ENCODE measurements at places on chromosomes 6 and 20.

DNA sequence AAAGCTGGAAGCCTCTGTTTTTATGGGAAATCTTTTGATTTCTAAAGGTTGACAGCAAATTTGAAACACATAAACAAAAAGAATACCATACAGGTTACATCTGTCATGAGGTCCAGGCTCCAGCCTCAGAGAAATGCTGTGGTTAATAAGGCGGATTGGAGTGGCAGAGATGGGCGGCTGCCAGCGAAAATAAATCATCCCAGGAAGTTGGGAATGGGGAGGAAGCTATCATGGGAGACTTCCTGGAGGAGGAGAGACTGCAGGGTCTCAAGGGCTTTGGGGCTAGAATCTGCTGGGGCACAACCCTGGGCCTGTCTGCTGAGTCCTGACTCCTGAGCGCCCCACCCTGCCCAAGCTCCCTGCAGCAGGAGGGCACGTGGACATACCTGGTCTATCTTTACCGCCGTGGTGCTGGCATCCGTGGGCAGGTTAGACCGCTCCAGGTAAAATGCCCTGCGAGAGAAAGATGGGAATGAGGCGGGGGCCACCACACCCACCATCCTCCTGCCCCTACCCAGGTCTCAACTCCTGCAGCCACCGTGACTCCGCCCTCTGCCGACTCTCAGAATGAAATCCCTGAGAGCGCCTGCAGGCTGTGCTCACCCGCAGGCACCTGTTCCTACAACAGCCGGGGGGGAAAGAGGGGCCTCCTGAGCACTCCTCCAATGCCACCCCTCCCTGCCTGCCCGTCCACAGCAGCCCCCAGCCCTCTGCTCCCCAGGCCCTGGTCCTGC lies 197.3 kb downstream of the PREX1 start:
- no peak for DNase-seq

GRCh38 chr6:99282479-99283062 lies 66.9 kb downstream of the FAXC start:
- no peak for DNase-seq

DNA sequence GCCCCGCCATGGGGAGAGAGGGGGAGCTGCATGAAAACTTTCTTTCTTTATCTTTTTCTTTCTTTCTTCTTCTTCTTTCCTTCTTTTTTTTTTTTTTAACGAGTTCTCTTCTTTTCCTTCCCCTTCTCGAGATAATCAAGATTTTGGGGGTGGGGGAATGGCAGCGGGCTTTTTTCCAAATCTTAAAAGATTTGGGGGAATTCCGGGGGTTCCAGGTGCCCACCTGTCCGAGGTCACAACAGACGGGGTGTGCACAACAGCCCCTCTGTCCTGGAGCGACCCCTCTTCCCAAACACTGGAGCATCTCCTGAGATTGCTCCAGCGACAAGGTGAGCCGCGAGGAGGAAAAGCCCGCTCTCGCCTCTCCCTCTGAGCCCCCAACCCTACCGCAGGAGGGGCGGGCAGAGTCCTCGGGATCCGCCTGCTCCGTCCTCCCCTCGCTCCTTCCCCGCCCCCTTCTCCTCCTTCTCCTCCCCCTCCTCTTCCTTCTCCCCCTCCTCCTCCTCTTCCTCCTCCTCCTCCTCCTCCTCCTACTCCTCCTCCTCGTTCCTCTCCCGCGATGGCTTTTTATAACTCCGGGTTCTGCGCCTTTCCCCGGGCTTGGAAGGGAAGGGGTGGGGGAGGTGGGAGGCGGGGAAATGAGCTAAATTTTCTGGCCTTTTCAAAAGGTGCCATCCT lies 689 bp upstream of the KCNB1 start:
- DNase-seq, result no peak

DNA sequence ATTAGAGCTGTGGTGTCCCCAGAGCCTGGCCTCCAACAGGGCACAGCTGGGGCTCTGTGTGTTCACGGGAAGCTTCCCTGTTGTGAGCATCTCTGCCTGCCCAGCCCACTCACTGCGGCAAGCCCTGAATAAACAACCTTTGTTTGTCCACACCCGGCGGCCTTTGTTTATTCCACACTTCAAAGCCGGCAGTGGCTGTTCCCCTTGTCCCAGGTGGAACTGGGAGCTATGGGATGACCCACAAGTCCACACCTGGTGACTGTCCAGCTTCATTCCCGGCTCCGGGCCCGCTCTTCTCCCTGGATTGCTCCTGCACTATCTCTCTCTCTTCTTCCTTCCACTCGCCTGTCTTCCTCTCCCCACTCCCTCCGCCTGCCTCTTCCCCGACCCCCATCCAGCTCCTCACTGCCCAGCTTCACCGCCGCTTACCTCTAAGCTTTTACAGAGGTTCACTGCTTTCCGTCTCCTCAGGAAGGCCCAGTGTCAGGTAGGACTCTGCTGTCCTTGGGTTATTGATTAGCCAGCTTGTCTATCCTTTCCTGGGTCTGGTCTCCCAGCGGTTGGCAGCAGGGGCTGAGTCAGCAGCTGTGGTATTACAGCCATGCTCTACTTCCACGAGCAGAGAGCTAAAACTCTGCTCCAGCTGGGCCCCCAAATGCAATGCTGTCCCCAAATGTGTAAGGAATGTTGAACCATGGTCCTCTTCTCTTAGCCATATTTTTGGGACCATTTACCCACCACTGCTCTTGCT lies 17.8 kb downstream of the DACT2 start:
- no peak for DNase-seq

DNA sequence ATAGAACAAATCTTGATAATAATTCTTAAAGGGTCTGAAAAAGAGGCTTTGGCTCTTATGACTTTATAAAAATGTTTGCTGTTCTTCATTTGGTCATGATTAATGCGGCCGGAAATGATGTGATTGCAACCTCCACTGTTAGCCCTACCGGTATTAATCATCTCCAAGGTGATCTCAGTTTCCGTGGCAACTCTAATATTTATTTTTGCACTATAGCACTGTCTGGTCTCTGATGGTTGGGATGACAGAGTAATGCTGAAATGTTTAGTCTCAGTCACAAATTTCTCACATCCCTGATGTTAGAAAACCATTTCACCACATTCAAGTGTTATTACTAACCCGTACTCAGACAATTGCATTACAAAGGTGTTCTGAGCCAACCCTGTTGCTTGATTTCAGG lies 87.4 kb downstream of the TMEM200A start:
- no peak for DNase-seq

- DNase-seq, result no peak
These were observed 42.3 kb downstream of the IL20RA start for GRCh38 chr6:137002505-137002904.

GRCh38 chr6:52157301-52157941 lies 28.8 kb upstream of the IL17A start:
- DNase-seq, result no peak

DNA sequence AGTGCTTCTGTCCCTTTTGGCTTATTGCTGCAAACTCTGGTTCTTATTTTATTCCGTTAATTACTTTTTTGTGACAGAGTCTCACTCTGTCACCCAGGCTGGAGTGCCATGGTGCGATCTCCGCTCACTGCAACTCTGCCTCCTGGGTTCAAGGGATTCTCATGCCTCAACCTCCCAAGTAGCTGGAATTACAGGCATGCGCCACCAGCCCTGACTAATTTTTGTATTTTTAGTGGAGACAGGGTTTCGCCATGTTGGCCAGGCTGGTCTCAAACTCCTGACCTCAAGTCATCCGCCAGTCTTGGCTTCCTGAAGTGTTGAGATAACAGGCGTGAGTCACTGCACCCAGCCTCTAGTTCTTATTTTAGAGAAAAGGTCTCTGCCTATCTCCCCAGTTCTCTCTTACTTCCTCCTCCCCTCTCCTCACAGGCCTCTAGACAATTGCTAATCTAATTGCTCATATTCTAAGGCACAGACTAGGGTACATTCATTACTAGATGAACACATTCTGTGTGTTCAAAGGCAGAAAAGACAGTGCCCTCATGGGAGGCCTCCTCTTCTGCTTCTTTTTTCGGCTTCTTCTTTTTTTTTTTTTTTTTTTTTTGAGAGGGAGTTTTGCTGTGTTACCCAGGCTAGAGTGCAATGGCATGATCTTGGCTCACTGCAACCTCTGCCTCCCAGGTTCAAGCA lies 27.0 kb downstream of the EDEM2 start:
- no peak for DNase-seq

DNA sequence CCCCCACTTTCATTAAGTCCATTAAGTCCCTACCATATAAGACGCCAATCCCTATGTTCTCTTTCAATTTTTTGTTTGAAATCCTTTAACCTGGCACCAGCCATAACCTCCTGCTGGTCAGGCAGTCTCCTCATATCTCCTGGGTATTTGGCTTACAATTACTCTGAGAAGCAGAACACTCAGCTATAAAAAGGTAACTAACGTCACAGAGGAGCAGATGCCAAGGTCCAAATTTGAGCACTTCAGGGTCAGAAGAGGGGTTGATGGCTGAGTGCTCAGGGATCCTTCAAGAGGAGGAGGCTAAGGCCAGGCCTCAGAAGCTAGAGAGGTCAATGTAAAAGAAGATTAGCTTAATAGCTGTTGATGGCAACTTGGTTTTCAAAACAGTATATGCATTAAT lies 22.3 kb upstream of the RCAN2 start:
- no peak for DNase-seq

- no peak for DNase-seq
These were observed 70.1 kb downstream of the CDC5L start for GRCh38 chr6:44457596-44457995.

- DNase-seq, result no peak
These were observed 85.0 kb downstream of the SULF2 start for GRCh38 chr20:47700327-47700726.

DNA sequence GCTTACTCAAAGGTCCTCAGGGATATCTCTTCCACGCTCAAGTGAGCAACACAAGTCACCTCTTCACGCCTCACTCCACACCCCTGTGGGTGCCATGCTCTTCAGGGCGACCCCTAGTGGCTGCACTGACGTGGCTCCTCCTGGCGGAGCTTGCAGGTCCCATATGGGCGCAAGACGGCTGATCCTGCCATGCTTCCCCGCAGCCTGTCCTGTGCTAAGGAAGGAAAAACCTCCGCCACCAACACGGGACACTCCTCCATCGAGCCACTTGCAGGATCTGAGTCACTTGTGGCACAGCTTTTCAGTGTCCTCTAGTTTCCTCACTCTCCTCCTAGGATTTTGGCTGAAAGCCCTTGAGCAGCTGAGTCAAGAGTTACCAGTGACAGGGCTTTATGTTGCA lies 90.7 kb downstream of the KHDC1L start:
- no peak for DNase-seq

- no peak for DNase-seq
These were observed 58.2 kb downstream of the SMOC2 start for GRCh38 chr6:168499045-168499650.

DNA sequence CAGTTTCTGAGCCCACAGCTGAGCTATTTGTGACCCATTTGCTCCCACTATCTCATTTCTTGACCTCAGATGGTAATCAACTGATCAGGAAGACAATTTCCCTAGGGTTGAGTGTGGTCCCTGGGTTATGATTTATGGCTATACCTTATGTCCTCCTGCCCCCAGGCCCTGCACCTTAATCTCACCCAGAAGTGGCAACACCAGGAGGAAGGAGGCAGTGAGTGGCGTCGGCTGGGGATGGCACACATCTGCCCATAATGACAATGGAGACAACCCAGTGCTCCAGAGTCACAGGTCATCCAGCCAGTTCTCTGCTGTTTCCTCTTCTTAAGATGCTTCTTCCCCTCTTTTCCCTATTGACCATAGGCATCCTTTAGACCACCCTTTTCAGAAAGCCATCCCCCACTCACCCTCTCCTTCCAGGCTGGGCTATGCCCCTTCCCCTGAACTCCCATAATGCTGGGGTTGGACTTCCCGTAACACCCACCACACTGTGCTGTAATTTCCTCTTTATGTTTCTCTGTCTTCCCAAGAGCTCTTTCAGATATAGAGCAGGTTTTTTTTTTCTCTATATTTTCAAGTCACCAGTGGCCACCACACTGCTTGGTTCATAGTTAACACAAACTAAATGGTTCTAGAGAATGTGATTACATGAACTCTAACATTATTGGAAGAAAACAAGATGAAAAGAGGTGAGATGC lies 8.0 kb downstream of the TRIM10 start:
- DNase-seq, result no peak

- no peak for DNase-seq
These were observed 58.8 kb downstream of the ZBTB9 start for GRCh38 chr6:33513213-33513612.

- DNase-seq, result no peak
These were observed 6.1 kb downstream of the GPR31 start for GRCh38 chr6:167151648-167152047.

- DNase-seq, result no peak
These were observed 335.3 kb upstream of the NT5E start for GRCh38 chr6:85114581-85114935.

DNA sequence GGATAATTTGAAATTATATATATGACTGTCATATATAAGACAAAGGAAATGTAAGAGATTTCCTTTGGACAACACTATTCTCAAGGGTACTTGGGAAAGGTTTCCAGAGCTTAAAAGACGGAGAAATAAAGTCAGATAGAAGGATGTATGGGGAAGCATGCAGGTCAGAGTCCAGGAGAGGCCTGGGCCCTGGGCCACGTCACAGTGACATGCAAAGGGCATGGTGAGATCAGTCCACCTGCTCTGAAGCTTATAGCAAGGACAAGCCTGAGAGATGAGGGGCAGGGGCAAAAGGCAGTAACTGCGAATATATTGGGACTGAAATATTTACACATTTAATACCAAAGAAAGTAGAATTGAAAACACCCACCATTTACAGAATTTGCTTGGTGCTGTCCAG lies 24.6 kb upstream of the GMDS start:
- DNase-seq, result no peak

DNA sequence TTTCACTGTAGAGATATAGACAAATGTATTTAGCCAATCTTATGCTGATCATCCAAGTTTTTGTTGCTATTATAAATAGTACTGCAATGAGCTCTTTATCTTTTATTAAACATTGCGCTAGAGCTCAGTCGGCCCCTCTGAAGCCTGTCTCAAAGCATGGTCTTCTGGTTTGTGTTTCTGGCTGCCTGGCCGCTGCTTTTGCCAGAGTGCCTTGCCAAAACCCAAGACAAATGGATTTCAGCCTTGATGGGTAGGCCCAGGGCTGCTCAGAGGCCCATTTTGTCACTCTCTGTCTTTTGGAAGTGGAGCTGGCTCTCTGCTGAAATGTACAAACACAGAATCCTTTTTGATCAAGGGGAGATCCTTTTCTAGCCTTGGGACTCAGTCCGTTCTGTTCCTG lies 102.9 kb upstream of the KCNG1 start:
- DNase-seq, result no peak

GRCh38 chr6:105836889-105837288 lies 249.2 kb upstream of the PRDM1 start:
- no peak for DNase-seq
